ENCODE measurements at places on chromosomes 2 and 18. TPM values are rescaled to one million over a fixed set of nuclear protein-coding genes. Genes with fewer than 3 reads are reported as not detected.

IL36B gene
- total RNA-seq: not detected

MC4R gene
- total RNA-seq: 1.2 TPM

CHMP1B gene
- 65.9 TPM for total RNA-seq

SKA1 gene
- 2.5 TPM for total RNA-seq

C2orf78 gene
- not detected for total RNA-seq

IL1F10 gene
- not detected for total RNA-seq

GPR39 gene
- 1.1 TPM for total RNA-seq

SRD5A2 gene
- 6.9 TPM for total RNA-seq

SCN3A gene
- 40.8 TPM for total RNA-seq

LINC00305 gene
- total RNA-seq: not detected

Measured in camera-type eye (tissue), 1 donor.